Neuronal stem cell (in vitro differentiated cells): ENCODE measurements at places on chromosomes 4 and X.

DNA sequence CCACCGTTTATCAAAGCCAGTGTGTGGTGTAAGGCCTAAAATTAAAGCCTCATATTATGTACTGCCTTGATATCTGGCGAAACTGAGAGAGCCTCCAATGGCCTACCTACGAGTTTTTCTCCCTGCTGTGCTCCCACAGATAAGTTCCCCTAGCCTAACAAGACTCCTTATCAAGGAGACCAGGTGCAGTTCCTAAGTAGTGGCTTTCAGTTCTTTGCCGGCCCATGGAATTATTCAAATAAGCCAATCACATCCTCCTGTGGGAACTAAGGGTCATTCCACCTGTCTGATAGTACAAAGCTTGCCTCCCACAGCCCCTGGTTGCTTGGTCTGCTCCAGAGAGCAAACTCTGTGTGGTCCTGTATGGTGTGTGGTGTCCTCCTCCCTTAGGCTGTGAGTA lies 99.8 kb upstream of the TEX13C start:
- H3K27me3 ChIP-seq: no peaks in the 10 kb centered on the region
- H3K4me1 ChIP-seq: no peaks in the 10 kb centered on the region
- DNase-seq: no peak

- no peak overlapping the region for H3K27ac ChIP-seq
- no peak for DNase-seq
- no peak overlapping the region for H3K4me3 ChIP-seq
- no peaks in the 10 kb centered on the region for H3K4me1 ChIP-seq
- H3K27me3 ChIP-seq: no peaks in the 10 kb centered on the region
These were observed 212.7 kb downstream of the KCTD8 start for GRCh38 chr4:44235897-44236296.

GRCh38 chr4:56156141-56156540 lies 207.4 kb downstream of the CEP135 start:
- H3K27ac ChIP-seq: no peak overlapping the region
- H3K27me3 ChIP-seq: no peaks in the 10 kb centered on the region
- DNase-seq: no peak
- peaks cover 2% of the 10 kb centered on the region for H3K4me1 ChIP-seq

DNA sequence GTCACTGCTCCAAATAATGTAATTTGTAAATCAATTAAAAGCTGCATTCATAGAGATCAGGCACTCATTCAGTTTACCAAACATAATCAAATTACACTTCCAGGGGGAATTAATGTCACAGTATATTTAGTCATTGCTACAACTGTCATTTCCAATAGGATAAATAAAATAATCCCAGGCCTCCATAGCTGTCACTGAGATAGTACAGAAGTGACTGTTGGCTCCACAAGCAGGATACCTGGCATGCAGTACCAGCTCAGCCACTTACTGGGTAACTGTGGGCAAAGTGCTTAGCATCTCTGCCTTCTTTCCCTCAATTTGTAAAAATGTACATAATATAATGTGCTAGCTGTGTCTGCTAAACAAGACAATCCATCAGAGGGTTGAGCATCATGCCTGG lies 128.1 kb downstream of the CAMK2D start:
- H3K4me1 ChIP-seq: peaks cover 4% of the 10 kb centered on the region
- H3K36me3 ChIP-seq: no peaks in the 10 kb centered on the region
- no peak for DNase-seq
- no peak overlapping the region for H3K4me3 ChIP-seq
- no peaks in the 10 kb centered on the region for H3K27me3 ChIP-seq
